Ascending aorta (tissue), 2 donors: ENCODE measurements at places on chromosomes 4 and X.

GRCh38 chr4:80086296-80086695 is 13.3 kb upstream of the ANTXR2 start:
- no peak for DNase-seq

DNA sequence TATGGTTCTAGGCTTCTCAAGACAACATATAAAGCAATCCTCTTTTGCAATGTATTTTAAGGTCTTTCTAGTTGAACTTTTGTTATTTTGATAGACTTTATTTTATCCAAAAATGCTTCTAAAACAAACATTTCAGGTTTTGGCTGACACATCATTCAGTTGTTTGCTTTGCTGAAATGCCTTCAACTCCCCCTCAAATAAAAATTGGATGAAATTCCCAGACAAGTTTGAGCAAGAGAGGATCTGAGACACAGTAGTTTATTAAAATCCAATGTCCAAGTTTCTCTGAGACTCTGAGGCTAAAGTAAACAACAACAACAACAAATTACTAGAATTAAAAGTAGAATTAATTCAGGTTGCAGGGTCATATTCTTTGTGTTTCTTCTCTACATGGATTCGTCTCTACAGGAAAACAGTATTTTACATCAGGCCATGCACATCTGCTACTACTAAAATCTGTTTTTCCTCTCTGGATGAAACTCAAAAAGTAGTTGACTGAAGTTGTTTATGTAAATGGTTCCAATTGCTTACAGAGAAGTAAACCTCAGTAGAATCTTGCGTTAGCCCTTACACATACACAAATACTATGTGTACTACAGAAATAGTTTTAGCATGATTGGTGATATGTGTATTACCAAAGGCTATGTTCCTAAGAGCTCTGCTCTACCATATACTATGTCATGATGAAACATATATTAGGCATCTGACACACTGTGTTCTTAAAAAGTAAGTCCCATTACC is 64.9 kb downstream of the PRSS12 start:
- no peak for DNase-seq

GRCh38 chrX:105117621-105118020 is 102.9 kb downstream of the TEX13A start:
- DNase-seq = no peak

- no peak for DNase-seq
These were observed 255.5 kb downstream of the BMPR1B start for GRCh38 chr4:95013236-95013635.

DNA sequence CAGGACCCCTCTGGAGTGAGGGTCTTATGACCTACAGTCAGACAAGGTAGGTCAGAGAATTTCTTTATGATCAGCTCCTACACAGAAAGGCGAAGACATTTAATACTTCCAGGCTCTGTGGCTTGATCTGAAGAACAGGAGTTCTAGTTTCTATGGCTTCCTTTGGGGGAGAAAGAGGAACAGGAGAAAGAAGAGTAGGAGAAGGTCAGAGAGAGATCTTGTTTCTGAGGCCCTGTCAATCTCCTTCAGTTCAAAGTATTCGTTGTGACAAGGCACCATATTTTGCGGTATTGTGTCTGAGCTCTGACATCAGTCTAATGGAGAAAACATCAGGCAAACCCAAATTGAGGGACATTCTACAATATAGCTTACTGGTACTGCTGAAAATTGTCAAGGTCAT is 16.7 kb downstream of the TMSB4X start:
- no peak for DNase-seq

DNA sequence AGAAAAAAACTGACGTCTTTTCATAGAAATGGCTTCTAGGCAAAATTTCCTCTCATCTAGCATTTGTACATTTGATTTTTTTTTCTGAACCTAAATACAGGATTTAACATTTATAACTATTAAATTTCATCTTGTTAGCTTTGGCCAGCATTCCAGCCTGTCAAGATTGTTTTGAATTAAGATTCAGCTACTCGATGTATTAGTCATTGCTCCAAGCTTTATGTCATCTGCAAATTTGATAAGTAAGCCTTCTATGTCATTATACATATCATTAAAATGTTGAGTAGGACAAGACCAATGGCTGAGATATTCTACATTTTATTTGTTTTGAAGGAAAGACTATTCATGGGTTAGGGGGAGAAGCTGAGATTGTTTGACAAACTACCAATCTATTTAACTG is 46.7 kb downstream of the DDX53 start:
- no peak for DNase-seq

- DNase-seq = no peak
These were observed 15.7 kb upstream of the HSFX1 start for GRCh38 chrX:149758068-149758714.

- no peak for DNase-seq
These were observed 100.9 kb upstream of the PSAPL1 start for GRCh38 chr4:7535619-7536018.

DNA sequence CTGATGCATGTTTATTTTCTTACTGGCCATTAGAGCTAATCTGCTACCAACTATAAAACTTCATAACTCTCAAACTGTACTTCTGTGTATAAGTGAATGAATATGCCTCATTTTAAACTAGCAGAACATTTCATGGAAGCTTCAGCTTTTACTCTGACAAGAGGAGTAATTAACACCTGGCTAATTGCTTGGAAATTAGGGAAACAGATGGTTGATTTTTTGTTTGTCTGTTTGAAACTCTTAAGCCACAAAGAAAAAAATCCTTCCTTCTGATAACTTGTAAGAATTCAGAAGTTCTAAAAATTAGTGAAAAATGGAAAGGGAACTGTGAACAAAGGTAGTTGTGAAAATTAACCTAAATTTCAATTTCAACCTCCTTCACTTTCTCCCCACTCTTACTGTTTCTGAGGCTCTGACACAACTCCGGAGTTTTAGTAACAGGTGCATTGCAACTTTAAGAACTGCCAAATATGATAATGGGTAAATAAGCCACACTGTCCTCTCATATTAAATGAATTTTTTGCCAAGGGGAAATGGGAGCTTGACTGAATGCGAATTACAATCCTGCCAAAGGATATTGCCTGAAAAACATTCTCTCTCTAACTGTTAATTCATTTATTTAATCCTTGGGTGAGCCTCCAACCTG is 1.0 kb downstream of the EGF start:
- DNase-seq = no peak

GRCh38 chr4:151983854-151984253 is 223.0 kb upstream of the GATB start:
- DNase-seq = no peak

- no peak for DNase-seq
These were observed 30.1 kb upstream of the HGFAC start for GRCh38 chr4:3411676-3412075.

- DNase-seq = no peak
These were observed 37.2 kb downstream of the PCDH7 start for GRCh38 chr4:30757357-30757756.

DNA sequence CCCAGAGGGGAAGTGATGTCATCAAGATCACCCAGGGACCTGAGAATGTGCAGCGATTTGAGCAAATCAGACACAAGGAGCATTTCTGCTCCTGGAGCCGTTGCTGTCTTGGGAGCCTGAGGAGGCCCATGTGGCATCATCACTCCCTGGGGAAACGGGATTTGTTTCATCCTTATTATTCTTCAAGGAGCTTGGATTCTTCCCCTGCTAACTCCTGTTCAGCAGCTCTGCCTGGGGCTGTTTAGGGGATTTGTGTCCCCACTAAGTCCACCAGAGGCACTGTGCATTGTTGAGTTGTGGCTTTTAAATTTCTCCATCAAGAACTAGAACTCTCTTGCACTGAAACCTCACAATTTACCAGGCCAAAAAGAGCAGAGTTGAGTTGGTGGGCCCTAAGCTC is 104.2 kb upstream of the MSX1 start:
- DNase-seq = no peak

DNA sequence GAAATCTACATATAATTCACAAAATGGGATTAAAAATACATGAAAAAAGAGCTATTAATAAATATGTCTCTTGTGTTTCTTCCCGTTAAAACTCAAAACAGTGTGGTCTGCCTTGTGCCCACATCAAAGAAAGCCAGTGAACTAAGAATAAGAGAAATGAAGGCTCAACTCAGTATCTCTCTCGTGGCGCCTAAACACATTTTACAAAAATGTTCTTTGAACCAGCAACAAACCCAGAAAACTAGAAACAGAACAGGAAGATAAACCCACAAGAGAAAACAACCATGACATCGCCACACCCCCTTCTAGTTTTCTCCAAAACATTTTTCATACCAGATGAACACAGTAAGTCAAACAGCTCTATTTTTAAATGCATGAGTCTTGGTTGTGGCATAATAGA is 130.1 kb downstream of the DCHS2 start:
- DNase-seq = no peak

GRCh38 chrX:39900777-39901170 is 197.0 kb downstream of the BCOR start:
- DNase-seq = no peak

DNA sequence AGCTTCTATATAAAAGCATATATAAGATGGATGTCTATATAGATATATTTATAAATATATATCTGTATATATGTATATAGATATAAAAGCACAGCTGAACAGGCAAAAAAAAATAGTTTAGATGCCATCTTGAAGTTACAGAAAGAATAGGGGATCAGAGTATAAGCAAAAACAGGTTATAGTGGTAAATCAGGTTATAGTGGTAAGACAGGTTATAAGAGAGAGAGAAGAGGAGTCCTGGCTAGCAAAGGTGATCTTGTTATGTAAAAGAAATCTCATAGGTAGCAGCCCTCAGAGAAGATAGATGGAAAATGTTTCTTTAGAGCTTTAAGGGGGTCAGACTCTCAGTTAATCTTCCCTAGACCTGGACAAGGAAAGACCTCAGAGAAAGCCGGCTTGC is 1263.1 kb downstream of the PCDH7 start:
- DNase-seq = no peak

GRCh38 chrX:100407784-100408712 is 2.0 kb downstream of the PCDH19 start:
- no peak for DNase-seq

DNA sequence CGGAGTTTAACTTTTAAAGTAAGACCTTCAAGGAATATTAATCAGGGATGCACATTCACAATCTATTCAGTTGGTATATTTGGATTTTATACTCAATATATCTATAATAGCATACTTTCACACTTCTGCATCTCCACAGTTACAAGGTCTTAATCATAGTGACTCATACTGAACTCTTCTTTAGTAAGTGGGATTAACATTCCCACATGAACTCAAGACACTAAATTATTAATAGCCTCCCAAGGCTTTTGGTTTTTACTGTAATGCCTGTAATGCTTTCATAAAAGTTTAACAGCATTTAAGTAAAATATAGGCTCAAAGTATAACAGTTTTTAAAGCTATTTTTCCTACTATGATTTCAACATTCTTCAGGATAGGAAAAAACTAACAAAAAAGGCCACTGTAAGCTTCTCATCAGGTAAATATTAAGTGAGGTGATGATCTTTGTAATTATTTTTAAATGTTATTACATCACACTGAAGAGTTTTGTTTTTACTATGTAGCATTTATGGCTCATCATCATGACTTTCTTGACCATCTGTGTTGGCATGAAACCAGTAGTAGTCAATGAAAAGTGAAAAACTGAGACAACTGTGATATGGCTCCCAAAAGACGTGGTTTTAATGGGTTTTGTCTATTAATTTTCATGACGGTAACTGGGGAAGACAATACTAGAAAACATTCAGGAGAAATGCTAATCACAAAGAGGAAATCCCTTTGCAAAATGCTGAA is 91.5 kb upstream of the GALNT7 start:
- no peak for DNase-seq

DNA sequence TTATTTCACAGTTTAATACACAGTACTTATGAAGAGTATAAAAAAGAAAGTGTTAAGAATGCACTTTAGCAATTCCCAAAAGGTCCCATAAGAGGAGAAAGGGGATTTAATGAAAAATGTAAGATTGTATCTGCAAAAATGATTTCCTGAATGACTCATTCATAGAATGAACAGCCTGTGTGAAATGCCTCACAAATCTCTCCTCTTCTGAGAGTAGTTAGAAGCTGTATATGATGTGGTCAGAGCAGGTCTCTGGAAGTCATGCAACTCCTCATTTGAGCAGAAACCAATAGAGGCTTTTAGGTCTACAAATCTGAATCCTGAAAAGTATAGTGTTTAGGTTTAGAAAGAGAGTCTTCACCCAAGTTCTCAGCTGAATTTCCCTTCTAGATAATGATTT is 381.3 kb upstream of the INTU start:
- DNase-seq = no peak

DNA sequence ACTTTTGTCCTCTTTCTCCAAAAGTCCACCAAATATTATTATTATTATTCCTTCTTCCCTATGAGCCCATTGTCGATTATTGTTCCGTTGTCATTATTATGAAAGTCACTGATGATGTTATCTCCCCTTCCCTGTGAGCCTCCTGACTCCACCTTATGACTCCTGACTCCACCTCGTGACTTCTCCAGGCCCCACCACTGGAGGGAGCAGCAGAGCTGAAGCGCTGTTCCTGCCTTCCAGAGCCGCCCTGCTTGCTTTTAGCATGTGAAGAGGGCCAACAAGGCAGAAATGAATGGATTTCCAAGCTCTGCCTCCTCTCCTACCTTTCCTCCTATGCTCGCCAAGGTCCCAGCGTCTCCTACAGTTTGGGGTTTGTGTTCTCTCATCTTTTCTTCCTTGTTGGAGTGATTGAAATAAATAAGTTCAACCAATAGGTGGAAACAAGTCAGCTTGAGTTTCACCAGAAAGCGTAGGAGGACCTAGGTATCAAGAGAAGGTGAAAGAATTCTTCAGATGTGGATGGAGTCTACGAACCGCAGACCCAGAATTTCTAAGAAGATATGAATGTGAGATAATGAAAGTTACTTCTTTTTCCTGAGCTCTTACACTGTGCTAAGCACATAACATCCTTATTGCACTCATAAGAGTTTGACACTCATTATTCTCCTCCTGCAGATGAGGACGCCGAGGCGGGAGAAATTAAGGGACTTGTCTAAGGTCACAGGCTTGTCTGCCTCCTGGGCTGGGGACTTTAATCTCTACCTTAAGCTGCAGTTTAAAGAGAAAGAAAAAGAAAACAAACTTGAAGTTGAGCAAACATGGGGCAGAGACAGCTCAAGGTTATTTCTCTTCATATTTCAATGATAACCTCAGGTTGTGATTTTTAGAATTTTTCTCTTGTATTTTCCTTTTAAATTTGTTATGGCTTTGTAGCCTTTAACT is 26.1 kb downstream of the IGSF1 start:
- no peak for DNase-seq

GRCh38 chr4:16196482-16197393 is 29.5 kb downstream of the TAPT1 start:
- no peak for DNase-seq

DNA sequence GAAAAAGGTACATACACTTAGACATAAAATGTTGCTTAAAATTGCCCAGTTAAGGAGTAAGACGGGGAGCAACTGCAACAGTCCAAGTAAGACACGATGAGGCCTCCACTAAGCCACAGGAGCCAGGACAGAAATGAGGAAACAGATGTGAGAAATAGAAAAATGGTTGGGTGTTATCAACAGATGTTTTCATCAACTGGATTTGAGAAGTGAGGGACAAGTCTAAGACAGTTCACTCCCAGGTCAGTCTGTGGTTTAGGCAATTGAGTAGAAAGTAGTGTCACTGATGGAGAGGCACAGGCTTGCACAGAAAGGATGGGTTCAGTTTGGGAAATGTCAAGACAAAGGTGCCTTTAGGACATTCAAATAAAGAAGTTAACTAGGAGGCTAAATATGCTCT is 23.5 kb upstream of the PHF8 start:
- DNase-seq = no peak
